ENCODE measurements at places on chromosomes 6 and 20.

DNA sequence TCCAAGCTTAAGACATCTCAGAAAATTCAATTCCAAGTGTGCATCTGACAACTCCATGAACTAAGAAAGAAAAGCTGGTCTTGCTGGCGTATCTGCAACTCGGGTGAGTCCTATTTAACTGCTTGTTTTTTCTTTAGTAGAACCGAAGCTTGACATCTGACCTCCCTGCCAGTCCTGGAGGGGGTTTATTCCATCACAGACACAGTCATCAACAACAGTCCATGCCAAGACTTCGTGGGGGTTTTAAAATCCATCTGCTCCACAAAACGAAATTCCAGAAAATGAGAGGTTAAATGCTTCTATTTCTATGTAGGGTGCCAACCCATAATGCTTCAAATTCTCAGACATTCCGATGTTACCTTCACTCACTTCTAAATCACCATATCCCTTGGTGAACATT is 133.9 kb downstream of the IPCEF1 start:
- DNase-seq: no peak

- no peak for DNase-seq
Observed at GRCh38 chr20:7850775-7851490, 89.3 kb downstream of the HAO1 start.

- DNase-seq: no peak
Observed at GRCh38 chr6:146341493-146342230, 202.0 kb upstream of the RAB32 start.

- DNase-seq: no peak
Observed at GRCh38 chr6:50272611-50273010, 222.9 kb upstream of the DEFB112 start.

- no peak for DNase-seq
Observed at GRCh38 chr20:62537649-62538292, 62.0 kb upstream of the GATA5 start.

- DNase-seq: no peak
Observed at GRCh38 chr20:61668065-61668650, 397.5 kb downstream of the TAF4 start.

DNA sequence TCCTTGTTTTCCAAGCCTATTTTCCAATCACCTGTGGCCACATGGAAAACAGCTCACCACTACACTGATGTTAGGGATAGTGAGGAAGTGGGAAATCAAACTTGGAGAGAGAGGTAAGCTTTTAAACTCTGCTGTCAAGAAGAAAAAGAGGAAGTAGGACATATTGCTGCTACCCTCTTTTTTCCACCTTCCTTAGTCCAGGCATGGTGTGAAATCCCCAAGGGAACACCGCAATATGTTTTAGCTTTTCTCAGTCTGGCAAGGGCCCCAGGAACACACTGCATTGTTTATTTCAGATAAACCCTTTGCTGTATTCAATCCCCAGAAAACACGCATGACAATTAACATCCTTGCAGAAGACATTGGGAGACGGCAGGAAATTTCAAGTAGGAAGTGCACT is 61.3 kb downstream of the HS3ST5 start:
- no peak for DNase-seq

DNA sequence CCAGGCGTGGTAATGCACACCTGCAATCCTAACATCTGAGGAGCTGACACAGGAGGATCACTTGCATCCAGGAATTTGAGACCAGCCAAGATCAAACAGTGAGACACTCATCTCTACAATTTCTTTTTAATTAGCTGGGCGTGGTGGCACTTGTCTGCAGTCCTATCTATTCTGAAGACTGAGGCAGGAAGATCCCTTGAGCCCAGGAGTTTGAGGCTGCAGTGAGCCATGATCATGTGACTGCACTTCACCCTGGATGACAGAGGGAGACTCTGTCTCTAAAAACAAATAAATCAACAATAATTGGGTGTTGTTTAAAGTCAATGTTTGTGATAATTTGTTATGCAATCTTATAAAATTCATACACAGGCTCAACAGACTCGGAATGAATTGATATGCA is 18.0 kb upstream of the HLA-A start:
- DNase-seq: no peak

DNA sequence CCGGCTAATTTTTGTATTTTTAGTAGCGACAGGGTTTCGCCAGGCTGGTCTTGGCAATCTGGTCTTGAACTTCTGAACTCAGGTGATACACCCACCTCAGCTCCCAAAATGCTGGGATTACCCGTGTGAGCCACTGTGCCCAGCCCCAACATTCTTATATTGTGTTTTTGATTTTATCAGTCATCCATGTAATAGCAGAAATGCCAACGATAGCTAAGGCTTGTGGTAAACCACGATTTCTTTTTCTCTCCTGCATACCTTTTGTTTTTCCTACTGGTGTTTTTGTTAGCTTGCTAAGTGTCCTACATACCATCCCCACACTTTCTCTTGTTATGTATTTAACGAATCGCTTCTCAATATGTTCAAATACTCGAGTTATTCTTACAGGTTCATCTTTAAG is 12.1 kb downstream of the PHACTR2 start:
- DNase-seq: no peak

DNA sequence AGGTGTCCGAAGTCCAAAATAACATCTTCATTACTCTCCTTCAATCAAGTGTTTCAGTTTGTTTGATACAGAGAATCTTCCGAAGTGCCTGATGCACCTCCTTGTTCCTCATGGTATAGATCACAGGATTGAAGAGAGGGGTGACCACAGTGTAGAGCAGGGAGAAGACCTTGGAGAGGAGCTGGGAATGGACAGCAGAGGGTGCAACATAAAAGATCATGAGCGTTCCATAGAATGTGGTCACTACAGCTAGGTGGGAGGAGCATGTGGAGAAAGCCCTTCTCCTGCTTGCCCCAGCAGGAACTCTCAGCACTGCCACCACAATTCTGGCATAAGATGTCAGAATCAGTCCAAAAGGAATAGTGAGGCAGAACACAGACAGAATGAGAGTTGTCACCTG is 11.9 kb downstream of the OR12D1 start:
- no peak for DNase-seq

GRCh38 chr6:24031496-24031895 is 94.5 kb upstream of the NRSN1 start:
- no peak for DNase-seq

- peak; percentile 78 for DNase-seq
Observed at GRCh38 chr6:156791320-156791850, 14.2 kb downstream of the ARID1B start.

All from NCI-H146 (cell line).